ENCODE measurements at places on chromosomes 11 and 22.

- no peak for DNase-seq
Observed at GRCh38 chr22:44098021-44098739, 74.1 kb downstream of the PARVB start.

GRCh38 chr11:119676461-119677020 lies 52.5 kb downstream of the NECTIN1 start:
- no peak for DNase-seq

- DNase-seq: no peak
Observed at GRCh38 chr11:46122945-46123715, 1.9 kb upstream of the PHF21A start.

DNA sequence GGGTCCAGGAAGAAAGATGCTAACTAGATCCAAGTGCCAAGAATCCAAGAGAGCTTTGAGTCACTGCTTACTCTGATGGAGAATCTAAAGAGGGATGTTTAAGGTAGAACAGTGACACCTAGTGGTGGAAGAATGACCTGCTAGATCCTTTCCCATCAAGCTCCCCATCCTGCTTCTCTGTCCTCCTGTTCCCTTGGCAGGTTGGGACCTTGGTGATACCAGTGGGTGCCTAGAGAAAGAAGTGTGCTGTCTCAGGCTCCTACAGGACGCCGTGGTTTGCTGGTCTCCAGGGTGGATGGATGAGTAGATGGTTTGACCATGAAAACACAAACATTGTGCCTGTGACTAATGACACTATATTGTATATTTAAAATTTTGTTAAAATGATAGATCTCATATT lies 383.7 kb downstream of the TMEM135 start:
- peak; percentile 74 for DNase-seq

DNA sequence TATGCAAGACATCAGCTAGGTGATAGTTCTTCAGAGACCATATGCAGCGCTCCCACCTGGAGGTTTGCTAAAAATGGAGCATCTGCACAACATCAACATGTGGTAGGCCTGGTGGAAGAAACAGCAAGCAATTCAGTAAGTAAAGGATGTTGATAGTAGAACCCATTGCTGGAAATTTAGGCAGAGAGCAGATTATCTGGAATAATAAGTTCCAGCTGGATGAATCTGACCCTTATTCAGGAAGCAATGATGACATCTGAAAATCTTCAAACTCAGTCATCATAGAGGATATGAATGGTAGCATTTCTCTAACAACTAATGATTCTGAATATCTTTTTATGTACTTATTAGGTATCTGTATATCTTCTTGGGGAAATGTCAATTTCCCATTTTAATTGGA lies 225.2 kb upstream of the ANO3 start:
- no peak for DNase-seq

DNA sequence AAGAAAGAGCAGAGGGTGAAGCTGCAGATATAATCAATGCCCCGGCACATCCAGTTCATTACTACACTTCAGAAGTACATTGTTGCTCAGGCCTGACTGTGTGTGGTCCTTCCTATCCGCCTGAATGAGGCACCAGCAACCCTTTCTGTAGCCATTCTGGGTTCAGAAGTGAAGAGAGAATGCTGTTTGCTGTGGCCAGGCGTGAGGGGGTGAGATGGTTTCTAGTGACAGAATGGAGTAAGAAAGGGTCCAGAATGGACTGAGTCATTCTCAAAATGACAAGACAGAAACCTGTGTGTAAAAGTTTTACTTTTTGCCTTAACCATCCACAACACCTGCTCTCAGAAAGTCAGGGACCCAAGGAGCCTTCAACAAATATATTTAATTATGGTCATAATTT lies 334.8 kb downstream of the GUCY1A2 start:
- no peak for DNase-seq

DNA sequence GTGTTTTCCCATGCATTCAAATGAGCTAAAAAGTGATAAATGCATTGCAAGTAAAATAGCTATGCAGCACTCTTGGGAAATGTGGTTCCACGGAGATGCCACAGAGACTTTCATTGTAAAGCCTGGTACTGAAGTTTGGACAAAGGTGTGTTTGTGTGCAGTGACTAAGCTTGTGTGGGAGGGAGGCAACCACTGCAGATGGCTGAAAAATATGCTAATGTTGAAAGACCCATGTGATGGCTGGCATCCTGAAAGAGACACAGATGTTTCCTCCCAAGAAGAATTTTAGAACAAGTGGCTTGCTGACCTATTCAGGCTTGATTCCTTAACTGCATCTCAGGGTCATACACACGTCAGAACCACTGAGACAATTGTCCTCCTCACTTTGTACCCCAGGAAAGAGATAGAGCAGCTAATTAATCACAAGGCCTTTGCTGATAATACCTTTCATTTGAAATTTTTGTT lies 73.8 kb downstream of the FAM76B start:
- DNase-seq: no peak

DNA sequence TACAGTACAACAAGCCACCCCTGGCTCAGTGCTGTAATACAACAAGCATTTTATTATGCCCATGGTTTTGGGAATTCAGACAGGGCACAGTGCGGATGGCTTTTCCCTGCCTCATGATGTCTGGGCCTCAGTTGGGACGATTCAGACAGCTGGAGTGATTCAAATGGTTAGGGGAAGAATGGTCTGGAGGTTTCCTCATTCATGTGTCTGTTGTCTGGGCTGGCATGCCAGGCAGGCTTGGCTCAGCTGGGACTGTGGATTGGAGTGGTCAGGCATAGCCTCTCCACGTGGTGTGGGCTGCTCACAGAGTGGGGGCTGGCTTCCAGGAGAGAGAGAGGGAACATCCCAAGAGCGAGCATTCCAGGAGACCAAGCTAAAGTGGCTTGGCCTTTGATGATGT lies 164.4 kb downstream of the C11orf91 start:
- DNase-seq: no peak

GRCh38 chr11:117090111-117090706 lies 8.0 kb downstream of the SIK3 start:
- no peak for DNase-seq

DNA sequence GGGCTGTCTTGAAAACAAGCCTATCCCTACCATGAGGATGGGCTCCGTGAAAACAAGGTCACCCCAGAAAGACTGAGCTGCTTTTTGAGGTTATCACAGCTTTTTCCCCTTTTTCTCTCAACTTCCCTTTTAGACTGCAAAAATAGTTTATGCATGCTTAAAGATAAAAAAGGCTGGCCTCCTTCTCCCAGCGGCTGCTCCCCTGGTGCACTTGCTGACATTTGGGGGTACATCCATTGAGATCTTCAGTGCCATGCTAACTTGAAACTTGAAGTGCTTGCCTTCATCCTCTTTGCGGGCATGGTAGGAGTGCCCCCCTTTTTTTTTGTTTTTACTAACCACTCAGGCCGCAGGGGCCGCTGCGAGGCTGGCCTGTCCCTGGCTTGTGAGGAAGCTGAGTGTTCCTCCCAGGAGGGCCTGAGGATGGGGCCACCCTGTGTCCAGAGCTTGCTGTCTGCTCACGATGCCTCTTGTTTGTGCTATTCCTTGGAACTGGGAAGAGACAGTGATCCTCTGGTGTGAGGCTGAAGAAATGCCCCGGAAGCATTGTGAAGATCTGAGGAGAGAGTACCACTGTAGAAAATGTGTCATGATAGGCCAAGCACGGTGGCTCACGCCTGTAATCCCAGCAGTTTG lies 2.2 kb downstream of the TANGO2 start:
- DNase-seq: no peak

GRCh38 chr11:61056571-61056970 lies 45.7 kb upstream of the CD5 start:
- DNase-seq: no peak

- no peak for DNase-seq
Observed at GRCh38 chr22:22374163-22374562, 129.6 kb downstream of the VPREB1 start.

GRCh38 chr11:75583718-75584658 lies 21.9 kb downstream of the SERPINH1 start:
- DNase-seq: peak; percentile 44

DNA sequence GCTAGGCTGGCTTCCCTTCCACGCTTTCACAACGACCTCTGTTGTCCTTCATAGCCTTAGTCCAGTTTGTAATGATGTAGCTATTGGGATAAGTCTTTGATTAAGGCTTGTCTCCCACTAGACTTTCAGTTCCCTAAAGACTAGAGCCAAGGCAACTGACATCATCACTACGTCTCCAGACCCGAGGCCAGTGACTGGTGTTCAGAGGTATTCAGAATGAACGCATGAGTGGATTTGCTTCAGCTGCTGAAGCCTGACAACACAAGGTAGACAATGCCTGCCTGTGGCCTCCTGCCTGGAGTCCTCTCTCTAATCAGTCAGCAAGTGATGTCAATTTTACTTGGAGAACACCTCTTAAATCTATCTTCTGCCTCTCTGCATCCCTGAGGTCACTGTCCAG lies 13.6 kb downstream of the EFCAB6 start:
- DNase-seq: no peak

DNA sequence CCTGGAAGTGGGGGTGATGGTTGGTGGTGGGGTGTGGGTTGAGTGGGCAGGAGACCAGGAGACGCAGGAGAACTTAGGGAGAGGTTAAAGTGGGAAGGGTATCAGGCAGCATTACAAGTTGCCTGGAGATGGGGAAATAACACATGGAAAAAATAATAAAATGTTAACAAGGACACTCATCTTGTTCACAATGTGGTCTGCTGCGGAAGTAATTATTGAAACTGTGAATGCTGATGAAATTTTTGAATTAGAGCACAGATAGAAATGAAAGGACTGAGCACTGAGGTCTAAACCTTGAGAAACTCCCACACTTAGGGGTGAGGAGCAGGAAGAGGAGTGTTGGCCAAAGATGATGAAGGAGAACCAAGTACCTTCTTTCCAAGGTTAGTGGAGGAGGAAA lies 346.0 kb upstream of the PLET1 start:
- DNase-seq: no peak

DNA sequence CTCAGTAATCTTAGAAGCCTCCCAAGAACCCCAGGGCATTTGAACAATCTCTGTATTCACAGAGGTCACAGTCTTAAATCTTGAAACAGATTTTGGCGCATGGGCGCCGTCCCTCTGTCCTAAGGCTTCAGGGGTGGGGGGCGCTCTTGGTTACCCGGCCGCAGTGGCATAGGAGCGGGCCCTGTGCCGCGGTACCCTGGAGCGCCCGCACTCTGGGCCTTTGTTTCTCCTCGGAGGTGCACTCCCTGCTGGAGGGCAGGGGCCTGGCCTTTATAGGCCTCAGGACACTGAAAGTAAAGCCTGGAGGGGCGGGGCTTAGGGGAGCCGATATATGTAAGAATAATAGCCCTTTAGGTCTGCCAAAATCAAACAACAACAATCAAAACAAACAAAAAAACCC lies 197.3 kb upstream of the FOLH1 start:
- DNase-seq: no peak

DNA sequence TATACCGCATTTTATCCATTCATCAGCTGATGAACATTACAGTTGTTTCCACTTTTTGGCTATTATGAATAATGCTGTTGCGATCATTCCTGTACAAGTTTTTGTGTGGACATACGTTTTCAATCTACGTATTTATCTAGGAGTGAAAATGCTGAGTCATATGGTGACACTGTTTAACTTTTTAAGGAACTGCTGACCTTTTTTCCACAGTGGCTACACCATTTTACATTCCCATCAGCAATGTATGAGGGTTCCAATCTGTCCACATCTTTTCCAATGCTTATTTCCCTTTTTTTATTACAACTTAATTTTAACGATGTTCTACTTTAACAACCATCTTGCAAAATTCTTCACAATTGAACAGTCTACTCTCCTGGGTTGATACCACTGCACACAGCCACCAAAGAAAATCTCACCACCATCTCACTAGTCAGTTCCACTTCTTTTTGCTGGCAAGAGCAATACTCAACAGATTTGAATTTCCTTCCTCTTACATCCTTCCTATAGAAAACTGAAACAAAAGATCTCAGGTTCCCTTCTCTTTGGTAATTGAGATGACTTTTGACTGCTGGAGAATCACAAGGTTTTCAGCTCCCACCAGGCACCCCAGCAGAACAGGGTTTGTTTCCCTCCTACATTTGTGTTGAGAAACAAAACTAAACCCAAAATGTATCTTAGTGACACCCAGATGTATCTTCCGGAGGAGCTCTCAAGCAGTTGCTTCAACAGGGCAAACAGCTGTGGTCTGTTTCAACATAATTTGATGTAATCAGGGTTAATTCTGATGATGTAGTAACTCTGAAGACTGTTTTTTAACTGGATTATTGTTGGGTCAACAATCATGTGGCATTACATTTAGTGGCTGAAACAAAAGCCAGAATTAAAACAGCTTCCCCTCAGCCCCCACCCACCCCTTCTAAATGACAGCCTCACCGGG lies 7.0 kb upstream of the GAB2 start:
- no peak for DNase-seq

DNA sequence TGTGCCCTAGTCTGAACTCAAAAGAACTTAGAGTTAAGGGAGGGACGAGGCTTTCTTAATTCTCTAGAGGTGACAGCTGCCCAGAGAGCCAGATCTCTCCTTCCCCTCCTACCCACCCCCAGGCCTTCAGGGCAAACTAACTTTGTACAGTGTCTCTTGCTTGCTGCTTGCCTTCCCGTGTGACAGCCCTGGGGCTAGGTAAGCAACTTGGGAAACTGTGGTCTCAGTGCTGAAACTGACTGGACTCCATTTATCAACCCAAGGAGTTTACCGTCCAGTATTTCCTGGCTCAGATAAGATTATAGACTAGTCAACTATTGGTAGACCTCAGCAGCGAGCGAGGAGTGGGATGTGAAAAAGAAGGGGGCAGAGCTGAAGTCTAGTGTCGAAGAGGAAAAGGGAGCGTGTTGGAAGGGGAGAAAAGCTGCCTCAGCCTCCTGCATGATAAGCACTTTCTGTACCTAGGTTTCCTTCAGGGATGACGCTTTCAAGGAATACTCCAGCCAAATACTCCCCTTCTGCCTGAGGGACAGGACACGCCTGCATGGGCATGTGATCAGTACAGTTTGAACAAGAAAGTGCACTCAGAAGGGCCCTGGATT lies 43.3 kb upstream of the WEE1 start:
- no peak for DNase-seq

DNA sequence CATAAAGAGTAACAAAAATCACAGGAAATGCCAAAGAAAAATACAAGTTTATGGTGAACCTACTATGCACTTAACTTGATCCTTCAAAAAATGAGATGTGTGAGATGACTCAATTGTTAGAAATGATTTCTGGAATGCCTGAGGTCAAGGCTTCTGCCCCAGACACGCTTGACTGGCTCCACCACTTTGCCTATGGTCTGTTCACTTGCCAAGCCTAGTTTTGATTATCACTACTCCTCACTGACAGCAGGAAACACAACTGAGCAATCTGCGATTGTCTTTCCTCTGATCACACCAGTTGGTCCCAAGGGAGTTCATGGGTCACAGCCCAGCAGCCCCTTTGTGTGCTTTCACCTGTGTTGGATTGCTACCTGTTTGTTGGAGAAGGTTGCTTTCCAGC lies 20.6 kb upstream of the PRDM10 start:
- peak; percentile 66 for DNase-seq

GRCh38 chr11:75522286-75523044 lies 3.3 kb downstream of the GDPD5 start:
- DNase-seq: no peak
